ENCODE measurements at places on chromosomes 13 and 19.

DNA sequence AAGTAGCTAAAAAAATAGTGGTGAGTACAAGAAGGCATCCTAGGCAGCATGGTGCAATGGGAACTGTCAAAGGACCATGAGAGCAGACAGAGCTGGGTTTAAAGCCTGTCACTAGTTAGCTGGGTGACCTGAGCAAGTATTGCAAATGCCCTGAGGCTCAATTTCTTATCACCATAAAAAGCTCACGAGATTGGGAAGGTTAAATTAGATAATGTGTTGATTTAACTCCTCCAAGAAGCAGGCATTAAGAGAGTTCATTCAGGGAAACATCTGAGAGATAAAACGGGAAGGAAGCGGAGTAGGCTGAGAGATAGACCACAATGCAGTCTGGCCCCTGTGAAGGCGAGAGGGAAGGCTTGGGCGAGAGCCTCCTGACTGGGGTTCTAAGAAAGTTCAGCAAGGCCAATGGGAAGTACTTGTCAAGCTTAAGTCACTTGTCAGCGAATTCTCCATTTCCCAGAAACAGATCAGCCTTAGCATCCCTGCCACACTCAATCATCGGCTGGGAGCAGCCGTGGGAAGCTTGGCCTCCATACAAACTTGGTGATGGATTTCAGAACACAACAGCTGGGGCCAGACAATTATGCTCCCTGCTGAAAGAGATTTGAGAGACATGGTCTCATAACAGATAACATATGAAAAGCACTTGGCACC lies 105.5 kb downstream of the POU4F1 start:
- no peak for DNase-seq

DNA sequence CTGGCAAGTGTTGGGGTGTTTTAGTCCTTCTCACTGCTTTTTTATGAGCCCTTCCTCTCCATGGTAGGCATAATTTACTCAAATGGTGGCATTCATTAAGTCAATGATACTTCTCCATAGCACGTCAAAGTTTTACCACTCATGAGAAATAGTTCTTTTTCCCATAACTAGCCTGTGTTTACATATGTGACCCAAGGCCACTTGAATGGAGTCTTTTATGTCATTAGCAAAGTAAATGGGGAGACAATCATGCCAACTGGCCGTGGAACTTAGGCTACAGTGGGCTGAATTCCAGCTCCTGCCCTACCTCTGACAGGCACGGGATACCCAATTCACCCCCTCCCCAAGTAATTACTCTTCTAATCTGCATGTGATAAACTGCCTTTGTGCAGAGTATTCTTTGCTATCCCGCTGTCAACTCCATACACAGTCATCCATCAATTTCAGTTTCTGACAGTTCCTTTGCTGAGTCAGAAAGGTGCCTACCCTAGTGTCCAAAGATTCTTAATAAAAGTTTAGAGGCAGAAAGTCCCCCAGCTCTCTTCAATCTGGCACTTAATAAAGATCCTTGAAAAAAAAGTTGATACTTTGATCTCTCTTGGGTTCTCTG lies 16.9 kb downstream of the PROSER1 start:
- no peak for DNase-seq

DNA sequence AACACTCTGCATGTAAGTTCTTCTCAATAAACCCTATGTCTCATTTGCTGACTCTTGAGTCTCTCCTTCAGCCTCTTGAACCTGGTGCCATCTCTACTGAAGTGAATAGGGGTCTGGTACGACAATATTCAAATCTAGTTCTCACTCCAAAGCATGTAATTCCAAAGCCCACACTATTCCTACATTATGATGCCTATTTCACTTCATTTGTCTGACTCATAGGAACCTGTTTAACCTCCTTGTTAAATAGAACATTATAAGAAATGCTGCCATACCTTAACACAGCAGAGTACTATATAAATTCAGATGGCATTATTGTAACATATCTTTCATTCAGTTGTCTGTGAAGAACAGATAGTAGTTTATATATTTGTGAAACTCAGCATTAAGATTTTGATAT lies 67.1 kb downstream of the STARD13 start:
- no peak for DNase-seq

DNA sequence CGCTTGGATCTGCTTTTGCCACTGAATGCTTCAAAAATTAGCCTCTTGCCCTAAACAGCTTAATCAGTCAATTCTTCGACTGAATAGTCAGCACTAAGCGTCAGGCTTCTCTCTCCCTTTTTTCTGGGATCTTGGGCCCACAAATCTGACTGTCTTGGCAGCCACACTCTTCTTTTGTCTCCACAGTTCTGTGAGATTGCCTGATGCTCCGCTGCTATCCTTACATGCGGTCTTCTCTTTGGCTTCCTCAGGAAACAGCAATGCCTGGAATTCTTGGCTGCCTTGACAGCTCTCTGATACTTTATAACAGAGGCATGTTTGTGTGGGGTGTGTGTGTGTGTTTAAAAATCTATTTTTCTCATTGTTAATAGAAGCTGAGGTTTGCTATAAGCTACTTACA lies 32.6 kb downstream of the ERCC5 start:
- no peak for DNase-seq

DNA sequence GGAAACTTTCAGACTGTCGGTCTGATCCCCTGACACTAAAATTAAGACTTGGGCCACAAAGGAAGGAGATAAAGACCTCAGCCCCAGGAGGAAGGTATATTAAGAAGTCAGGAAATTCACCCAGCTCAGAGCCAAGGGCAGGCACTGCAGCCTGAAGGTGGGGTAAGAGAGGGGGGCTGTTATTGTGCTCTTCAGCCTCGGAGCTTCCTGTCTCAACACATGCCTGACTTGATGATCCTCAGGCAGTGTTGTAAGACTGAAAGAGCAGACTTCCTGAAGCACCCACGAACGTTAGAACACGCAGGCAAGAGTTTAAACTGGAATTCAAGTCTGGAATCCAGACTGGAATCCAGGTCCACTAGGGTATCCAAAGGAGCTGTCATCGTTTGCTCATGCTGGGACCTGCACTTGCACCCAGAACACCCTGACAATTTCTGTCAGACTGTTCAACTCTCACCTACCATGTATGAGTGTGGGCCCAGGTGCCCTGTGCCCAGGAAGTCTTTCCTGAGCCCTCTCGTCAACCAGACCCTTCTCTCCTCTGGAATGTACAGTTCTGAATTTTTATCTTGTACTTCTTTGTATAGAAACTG lies 10.7 kb upstream of the FLT1 start:
- DNase-seq, result no peak

DNA sequence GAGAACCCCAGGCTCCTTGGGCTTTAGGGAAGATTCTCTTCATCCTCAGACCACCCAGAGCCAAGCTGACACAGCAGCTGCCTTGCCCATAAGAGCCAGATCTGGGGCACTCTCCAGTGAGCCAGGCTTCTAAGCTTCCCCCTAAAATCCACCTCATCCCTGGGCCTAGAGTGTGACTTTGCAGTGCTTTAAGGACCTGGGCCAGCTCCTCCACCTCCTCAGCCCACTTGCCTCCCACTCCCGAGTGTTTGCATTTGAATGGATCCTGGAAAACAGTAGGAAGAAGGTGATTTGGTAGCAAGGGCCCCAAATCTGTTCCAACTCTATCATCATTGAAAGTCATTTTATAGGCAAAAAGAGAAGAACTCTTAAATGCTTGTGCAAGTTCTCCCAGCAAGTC lies 108.7 kb upstream of the UBL3 start:
- no peak for DNase-seq

GRCh38 chr19:11141937-11142527 lies 13.6 kb downstream of the SPC24 start:
- DNase-seq, result no peak

DNA sequence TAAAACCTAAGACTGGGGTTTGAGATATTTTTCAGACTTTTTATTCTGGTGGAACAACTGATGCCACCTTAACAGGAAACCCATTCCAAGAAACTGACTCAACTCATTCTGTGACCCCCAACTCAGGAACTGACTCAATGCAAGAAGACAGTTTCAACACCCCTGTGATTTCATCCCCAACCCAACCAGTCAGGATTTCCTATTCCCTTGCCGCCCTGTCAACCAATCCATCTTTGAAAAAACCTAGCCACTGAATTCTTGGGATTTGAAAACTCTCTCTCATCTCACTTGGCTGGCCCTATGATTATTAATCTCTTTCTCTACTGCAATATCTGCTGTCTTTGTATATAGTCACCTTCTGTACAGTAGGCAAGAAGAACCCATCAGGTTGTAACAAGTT lies 1211.9 kb upstream of the ATXN8OS start:
- no peak for DNase-seq

DNA sequence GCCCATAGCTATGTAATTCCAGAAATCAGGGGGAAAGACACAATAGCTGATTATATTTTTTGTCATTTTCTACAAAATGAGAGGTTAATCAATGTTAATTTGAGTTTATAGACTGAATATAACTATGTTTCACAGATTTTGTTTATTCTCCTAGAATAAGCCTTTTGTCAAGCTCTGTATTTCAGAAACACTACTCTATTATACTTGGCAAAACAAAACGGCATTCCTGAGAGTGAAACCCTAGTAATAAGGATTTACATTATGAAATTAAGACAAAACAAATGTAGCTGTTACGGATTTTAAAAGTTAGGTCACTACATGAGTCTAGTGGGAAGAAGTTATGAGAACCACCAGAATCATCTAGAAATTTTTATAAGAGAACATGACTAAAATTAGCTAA lies 334.2 kb downstream of the KLF12 start:
- DNase-seq, result no peak

DNA sequence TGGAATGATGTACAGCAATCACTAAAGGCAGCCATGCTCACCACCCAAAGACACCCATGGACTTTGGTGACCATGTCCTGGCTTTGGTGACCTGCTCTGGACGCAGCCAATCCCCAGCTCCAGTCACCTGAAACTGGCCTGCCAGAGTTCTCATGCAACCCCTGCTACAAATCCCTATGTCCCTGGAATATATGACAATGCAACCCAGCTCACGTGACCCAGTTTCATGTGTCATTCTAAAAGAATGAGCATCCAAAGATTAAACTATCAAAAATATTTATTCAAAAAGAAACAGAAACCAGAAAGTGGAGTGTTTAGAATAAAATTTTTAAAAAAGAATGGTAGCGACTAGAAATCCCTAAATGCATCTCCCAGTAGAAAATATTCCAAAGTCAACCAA lies 203.3 kb upstream of the IRS2 start:
- no peak for DNase-seq

DNA sequence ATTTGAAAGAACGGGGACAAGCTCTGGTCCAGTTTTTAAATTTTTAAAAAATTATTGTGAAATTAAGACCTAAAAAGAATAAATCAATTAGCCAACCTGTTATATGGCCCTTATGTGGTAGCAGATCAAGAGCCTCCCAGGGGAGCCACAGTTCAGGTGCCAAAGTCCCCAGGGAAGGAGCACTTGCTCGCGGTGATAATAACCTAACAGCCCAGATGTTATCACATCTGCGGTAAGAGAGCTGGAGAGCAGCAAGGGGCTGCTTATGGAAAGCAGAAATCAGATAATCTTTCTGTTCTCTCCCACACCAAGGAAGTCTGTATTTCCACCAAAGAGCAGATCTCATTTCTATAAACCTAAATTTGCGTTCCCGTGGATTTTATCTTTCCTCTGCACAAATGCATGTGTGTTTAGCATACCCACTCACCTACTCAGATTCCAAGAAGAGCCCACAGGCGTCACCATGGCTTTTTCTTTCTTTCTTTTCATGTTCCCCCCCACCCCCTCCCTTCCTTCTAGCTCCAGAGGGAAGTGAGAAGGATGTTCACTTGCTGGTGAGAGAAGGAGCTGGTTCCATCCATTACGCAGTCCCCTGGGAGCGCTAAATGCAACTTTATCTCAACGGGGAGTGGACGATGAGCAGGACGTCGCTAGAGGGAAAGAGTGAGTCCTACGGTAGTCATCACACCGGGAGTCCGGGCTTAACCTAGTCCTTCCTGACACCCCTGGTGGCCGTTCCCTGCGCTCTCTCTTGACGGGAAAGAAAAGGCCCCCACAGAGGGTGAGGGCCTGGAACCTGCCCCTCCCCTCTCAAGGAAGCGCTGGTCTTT lies 1.6 kb upstream of the POU4F1 start:
- DNase-seq, result no peak

- no peak for DNase-seq
Measured at GRCh38 chr13:47858042-47859025, 142.7 kb downstream of the SUCLA2 start.

DNA sequence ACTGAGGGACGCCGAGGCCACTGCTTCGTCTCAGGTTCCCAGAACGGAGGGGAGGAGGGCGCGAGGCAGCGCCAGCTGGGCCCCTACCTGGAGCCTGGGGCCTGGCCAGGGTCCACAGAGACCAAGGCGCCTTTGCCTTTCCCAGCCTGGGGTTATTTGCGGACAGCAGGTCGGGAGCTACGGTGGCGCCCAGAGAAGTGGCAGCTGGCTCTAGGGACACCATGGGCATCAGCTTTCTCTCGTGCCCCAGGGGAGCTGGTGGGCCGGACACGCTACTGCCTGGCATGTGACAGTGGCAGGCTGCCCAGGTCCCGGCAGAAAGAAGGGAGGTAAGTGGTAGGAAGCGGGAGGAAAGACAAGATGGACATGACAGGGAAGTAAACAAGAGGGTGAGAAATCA lies 19.0 kb downstream of the AKT2 start:
- DNase-seq, result no peak

DNA sequence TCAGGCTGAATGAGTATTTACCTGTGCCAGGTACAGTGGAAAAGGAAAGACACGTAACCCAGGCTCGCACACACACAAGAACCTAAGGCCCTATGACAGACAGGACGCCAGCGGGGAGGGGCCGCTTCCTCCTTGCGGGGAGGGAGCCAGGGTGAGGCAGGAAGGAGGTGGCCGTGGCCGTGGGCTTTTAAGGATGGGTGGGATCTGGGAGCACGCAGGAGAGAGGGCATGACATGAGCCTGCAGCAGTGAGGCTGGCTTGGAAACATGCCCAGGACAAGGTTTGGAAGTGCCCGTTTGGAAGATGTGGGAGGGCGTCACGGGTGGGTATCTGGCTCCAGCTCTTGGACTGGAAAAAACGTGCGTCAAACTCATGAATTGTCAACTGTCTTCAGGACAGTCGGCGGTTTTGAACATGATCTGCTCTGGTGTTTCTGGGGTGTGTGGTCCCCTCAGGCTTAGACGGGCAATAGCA lies 20.1 kb downstream of the SH3GL1 start:
- no peak for DNase-seq

GRCh38 chr19:31152906-31153305 lies 196.3 kb downstream of the TSHZ3 start:
- DNase-seq, result no peak

DNA sequence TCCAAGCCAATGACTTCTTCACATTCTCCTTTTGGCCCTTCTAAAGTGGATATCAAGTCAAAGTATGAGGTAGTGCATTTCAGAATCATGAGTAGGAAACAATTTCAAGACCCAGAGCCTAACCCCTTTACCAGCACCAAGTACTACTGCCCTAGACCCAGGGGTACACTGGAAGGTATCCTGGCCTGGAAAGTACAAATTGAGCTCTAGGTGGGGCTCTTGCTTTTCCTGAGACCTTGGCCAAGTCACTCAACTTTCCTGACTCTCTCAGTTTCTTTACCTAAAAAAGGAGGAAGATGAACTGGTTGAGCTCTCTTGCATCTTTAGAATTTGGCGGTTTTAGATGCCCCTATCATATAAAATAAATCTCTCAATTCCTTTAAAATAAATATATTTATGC lies 204.7 kb downstream of the FGF14 start:
- DNase-seq, result no peak

Data from stimulated activated CD4-positive, alpha-beta T cell treated with anti-CD3 and anti-CD28 coated beads, Interleukin-4, amount 100 ng/mL, for 48 hours (primary cell).